Germinal center (tissue), 1 donor: ENCODE measurements at places on chromosomes 11 and 22.

GRCh38 chr22:20524004-20524481, 16.6 kb downstream of the MED15 start:
- DNase-seq = no peak

- no peak for DNase-seq
Measured at GRCh38 chr11:78973876-78974275, 399.2 kb upstream of the NARS2 start.

DNA sequence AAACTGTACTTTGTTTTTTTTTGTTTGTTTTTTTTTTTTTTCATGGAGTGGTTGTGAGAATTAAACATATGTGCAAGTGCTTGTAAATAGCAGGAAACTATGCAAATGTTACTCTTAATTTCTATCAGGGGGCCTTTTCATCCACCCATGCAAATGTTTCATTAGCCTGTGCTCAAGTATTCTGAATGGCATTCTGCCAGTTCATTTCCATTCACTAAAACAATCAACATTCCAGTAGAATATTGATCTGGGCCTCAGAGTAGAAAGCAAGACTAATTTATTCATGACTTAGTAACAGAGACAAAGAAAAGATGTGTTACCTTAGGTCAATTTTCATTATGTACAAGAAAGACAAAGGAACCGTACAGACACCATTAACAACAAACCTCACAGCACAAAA, 971.4 kb downstream of the DLG2 start:
- DNase-seq = no peak

DNA sequence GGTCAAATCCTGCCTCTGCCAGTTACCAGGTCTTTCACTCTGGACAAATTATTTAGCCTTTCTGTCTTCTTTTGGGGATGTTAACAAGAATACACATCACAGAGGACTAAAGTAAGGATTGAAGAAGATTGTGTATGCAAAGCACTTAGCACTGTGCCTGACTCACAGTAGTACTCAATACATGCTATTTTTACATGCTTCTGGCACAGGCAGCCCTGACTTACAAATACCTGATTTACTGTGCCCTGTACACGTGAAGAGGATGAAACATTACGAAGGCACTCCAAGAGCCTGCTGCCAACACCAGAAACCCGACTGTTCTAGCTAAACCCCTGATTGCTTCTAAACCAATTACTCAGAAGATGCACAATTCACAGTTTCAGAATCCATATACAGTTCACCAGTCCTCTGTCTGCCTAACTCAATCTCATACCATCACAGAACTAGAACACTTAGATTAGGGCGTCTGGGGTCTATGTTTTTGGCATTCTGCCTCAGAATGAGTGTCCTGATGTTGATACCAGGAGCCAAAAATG, 300.9 kb upstream of the DDI1 start:
- no peak for DNase-seq

DNA sequence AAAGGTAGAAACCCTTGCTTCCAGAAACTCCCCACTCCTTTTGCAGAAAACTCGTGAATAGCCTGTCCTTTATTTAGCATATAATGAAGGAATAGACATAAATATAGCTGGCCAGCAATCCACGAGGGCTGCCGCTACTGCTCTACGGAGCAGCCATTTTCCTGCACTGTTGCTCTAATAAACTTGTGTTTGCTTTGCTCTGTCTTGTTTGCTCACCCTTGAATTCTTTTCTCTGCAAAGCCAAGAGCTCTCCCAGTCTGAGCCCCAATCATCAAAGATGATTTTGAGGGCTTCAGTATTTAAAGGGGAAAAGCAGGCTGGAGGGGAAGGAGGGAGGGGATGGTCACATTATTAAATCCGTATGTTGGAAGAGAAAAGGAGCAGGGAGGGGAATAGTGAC, 16.6 kb upstream of the CHKA start:
- DNase-seq = no peak
